ENCODE measurements at places on chromosomes 11 and 22. TPM values are rescaled to one million over a fixed set of nuclear protein-coding genes. Genes with fewer than 3 reads are reported as not detected.

DNA sequence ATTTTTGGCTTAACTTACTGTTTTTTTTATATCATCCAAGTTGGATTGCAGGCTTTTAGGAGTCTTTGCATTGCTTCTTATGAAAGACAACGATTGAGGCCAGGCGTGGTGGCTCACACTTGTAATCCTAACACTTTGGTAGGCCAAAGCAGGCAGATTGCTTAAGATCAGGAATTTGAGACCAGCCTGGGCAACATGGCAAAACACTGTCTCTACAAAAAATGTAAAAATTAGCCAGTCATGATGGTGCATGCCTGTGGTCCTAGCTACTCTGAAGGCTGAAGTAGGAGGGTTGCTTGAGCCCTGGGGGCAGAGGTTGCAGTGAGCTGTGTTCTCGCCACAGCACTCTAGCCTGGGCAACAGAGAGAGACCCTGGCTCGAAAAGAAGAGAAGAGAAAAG, 56.6 kb downstream of the BID start:
- DNase-seq, result no peak

GRCh38 chr11:107785401-107785800, 73.2 kb downstream of the SLC35F2 start:
- DNase-seq, result no peak

DNA sequence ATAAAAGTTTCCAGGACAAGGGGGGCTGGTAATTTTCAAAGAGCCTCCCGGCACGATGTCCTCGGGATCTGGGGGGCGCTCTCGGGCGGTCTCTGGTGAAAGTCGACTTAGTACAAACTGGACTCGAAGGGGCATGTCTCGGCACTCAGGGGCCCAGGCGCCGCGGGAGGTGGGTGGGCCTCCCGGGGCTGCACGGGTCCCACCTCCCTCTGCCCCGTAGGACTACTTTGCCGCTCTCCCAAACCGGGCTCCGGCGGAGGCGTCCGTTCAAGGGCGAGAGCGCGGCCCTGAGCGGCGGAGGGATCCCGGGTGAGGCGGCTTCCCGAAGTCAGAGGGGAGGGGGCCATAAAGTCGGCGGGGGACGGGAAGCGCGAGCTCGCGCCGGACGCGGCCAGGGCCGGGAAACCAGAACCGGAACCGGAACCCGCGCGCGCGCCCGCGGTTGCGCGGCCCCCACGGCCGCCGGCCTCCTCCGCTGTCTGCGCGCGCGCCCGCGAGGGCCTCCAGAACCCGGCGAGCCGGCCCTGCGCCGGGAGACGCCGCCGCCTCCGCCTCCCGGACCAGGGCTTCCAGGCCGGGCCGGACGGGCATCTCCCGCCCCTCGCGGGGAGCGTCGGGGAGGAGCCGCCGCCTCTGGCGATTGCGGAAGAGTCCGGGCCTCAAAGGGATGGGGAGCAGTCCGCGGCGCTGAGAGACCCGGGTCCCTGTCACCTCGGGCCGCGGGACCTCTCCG, at the start of gene ARHGEF12:
Gene ARHGEF12, plus strand, starts transcription at position 506 of the 733 bp plus-strand sequence. CDS start 831 bp downstream, outside the sequence.
- peak; percentile 97 for DNase-seq

Gene CEP126
- 3.7 TPM for polyA plus RNA-seq

GRCh38 chr11:57349491-57350274, 11.5 kb downstream of the P2RX3 start:
- no peak for DNase-seq

GRCh38 chr11:67024410-67024809, 1.5 kb downstream of the SYT12 start:
- DNase-seq, result no peak
